ENCODE measurements at places on chromosomes 1 and 21.

GRCh38 chr1:156538711-156539440 is 33.5 kb downstream of the IQGAP3 start:
- DNase-seq: no peak

- no peak for DNase-seq
Measured at GRCh38 chr1:103256490-103256889, 148.2 kb upstream of the COL11A1 start.

GRCh38 chr1:180633057-180634056 is 1.5 kb downstream of the XPR1 start:
- no peak for DNase-seq

DNA sequence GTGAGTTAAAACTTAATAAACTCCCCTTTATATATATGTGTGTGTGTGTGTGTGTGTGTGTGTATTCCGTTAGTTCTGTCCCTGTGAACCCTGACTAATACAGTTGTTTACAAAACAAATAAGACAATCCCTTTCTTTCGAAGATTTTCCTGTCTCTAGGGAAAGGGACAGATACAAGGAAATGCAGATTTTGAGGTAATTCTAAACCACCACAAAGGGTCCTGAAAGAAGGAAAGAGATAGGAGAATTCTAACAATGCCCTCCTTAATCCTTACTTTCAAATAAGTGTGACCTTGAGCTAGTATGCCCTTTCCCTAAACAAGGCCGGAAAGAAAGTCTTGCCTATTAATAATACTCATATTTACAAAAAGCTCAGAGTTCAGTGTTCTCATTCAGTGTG is 164.8 kb upstream of the COL11A1 start:
- DNase-seq: no peak

DNA sequence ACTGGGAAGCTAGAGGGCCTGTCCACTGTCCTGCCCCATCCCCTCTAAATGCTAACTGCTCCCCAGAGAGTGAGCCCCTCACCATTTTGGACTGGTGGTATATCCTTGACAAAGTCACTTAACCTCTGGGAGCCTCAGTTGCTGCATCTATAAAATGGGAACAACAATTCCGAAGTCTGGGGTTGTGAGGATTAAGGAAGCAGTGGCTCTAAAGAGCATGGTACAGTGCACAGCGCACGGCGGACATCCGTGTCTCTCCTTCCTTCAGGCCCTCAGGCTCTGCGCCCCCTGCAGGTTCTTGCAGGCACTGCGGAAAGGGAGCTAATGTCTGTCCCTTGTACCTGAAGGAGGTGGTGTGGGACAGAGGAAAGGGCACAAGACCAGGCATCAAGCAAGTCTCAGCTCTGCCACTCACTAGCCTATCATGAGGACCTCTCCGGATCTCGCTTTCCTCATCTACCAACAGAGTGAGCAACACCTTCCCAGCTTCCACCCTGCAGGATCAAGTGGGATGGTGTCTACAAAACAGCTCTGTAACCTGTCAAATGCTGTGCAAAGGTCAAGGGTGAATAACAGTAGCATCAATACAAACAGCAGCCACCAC is 20.1 kb downstream of the ECE1 start:
- peak; percentile 77 for DNase-seq

GRCh38 chr1:184158896-184159681 is 107.6 kb downstream of the TSEN15 start:
- no peak for DNase-seq

GRCh38 chr1:113101588-113101987 is 28.6 kb downstream of the LRIG2 start:
- no peak for DNase-seq

- no peak for DNase-seq
Measured at GRCh38 chr1:213905344-213905743, 82.4 kb upstream of the PROX1 start.

GRCh38 chr1:24418898-24419628 is 3.5 kb downstream of the NIPAL3 start:
- peak; percentile 13 for DNase-seq
